GM03348 (cell line): ENCODE measurements at places on chromosomes 7 and 10.

DNA sequence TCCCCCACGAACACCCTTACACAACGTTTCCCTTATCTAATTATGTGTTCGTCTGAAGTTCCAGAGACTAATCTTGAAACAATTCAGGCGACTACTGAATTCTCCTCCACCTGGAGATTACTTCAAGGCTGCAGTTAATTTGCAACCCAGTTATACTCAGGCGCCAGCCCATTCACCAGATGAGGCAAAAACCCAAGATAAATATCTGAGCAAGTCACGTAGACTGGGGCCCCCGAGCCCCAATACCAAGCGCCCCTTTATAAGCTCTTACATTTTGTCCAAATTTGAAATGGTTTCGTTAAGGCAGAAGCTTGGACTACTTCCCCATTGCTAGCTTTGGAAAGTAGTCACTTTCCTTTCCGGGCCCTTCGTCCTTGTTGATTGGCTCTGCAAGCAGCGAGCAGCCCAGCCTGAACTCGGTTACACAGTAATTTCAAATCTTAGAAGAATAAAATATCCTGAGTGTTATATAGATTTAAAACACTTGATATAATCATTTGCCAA lies 1.2 kb downstream of the TPK1 start:
- DNase-seq, result peak; percentile 51

DNA sequence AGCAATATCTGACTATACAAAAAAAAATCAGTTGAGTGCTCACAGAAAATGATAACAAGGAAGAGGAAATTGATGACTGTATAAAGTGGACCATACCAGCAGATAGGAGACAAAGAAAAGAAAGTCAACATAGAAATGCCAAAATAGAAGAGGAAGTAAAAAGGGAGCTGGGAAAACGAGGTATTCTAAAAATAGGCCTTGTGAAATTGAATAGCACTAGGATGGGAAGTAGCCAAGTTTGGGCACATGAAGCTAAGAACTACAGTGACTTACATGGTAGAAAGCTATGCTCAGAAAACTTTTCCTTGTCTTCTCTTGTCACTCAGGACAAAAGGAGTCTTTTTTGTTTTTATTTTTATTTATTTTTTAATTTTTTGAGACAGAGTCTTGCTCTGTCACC lies 76.2 kb upstream of the APBB1IP start:
- DNase-seq, result no peak

- DNase-seq, result no peak
Observed at GRCh38 chr7:50477640-50478039, 27.5 kb upstream of the FIGNL1 start.

GRCh38 chr7:149202831-149203231 lies 7.5 kb downstream of the ZNF282 start:
- DNase-seq, result peak; percentile 39

DNA sequence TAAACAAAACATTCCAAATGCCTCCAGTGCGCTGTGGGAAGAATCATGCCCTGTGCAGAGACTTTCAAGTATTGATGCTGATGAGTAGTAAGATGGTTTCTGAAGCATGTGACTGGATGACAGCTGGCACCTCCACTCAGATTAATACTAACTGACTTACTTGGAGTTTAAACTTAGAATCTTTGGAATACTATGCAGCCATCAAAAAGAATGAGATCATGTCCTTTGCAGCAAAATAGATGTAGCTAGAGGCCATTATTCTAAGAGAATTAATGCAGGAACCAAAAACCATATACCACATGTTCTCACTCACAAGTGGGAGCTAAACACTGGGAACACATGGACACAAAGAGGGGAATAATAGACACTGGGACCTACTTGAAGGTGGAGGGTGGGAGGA lies 73.8 kb upstream of the CHCHD3 start:
- DNase-seq, result no peak

GRCh38 chr10:15760681-15761080 lies 41.0 kb upstream of the ITGA8 start:
- no peak for DNase-seq

- no peak for DNase-seq
Observed at GRCh38 chr10:79930267-79930666, 18.6 kb downstream of the SFTPD start.

DNA sequence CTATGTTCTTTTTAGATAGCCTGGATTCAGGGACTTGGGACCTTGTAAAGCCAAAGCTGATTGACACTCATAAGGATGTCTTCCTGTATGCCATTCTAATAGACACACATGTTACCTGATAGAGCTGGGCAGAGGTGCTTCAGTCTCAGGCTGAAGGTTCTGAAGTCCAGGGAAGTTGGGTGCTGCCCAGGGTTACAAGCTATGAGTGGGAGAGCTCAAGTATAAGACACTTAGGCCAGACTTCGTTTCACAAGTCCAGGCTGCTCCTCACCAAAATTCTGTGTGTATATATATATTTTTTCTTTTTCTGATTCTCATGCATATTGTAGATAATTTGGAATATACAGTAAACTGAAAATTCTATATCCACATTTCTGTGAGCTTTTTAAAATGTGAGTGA lies 144.2 kb downstream of the HDAC9 start:
- DNase-seq, result no peak

DNA sequence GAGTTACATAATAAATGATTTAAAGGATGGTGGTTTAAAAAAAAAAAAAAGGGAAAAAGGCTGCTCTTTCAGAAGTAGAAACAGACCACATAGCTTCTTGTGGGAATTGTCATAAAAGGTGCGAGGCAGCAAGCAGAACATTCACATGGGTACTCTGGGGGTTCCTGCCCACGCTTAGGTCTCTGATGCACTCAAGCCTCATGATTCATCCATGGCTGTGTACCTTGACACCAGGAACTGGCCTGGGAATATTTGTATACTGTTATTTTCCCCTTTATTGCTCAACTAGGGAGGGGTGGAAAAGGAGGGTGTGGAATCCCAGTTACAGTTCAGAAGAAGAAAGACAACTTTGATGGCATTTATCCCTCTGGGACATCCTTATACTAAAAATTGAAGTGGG lies 4.0 kb downstream of the PON2 start:
- DNase-seq, result no peak
